Inflammatory macrophage treated with lipopolysaccharide for 4 hours (primary cell): ENCODE measurements at places on chromosomes 11 and 22.

DNA sequence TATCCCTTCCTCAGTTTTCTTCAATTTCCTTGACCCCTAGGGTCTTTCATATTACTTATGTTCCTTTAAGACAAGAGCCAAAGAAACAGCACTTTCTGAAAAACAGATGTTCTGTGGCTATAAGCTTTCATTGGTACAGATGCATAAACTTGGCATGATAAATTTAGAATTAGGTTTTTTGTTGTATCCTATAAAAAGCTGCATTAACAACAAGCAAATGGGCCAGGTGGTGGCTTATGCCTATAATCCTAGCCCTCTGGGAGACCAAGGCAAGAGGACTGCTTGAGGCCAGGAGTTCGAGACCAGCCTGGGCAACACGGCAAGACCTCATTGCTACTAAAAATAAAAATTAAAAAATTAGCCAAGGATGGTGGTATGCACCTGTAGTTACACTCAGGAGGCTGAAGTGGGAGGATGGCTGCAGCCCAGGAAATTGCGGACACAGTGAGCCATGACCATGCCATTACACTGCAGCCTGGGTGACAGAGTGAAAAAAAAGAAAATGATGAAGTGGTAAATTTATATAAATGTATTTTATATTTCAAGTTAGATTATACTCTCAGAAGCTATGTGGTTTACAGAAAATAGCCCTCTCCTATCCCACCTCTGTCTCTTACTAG is 18.3 kb downstream of the KMT5B start:
- no peak for DNase-seq

GRCh38 chr22:50606946-50607658 is 6.5 kb downstream of the MAPK8IP2 start:
- DNase-seq, result no peak

DNA sequence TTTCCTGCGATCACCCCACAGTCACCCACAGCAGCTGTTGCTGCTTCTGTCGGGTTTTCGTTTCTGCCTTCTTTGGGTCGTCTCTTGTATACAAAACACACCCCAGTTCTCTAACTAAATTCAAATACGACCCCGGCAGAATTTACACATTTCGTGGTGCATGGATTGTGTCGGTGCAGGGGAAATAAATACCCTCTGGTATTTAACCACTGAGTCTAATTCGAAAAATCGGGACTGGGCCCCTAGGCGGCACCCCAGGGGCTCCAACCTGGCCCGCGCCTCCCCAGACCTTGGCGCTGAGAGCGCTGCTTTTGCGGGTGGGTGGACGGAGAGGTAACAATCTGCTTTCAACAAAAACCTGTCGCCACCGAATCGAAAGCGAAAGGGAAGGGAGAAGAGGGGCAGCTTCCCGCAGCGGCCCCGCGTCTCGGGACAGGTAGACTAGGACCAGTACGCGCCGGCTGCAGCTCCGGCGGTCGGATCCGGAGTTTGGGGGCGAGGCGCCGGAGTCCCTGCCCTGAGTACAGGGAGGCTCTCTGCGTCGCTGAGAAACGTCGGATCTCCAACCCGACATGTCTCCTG is 4.4 kb downstream of the ALX4 start:
- no peak for DNase-seq

DNA sequence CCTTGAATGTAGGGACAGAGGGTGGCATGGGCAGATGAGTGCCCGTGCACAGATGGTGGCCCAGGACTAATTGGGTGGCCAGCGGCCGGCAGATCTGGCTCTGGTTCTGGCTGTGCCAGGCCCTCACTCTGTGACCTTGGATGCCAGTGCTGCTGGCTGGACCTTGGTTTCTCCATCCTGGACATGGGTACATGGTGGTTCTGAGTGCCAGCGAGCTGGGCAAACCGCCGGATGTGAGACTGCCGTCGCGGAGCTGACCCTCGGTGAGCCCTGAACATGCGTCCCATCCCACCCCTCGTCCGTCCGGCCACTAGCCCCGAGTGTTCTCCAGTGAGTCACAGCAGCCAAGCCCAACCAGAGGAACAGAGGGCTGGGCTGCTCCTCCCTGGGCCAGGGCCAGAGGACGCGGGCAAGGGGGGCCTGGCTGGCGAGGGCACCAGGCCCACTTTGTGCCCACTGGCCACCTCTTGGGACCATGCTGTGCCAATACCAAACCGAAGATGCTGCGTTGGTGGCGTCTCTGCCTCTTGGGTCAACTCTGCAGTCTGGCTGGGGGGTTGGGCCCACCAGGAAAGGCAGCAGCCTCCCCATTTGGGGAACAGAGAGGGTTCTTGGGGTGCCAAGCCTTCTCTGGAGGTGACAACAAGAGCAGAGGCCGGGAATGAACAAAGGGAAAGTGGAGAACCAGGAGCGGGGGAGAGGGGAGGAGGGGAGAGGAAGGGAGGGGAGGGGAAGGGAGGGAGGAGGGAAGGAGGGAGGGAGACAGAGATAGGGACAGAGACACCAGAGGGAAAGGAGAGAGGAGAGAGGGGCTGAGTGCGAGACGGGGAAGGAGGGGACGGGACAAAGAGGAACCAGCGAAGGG is 10.7 kb downstream of the LSP1 start:
- peak; percentile 61 for DNase-seq

DNA sequence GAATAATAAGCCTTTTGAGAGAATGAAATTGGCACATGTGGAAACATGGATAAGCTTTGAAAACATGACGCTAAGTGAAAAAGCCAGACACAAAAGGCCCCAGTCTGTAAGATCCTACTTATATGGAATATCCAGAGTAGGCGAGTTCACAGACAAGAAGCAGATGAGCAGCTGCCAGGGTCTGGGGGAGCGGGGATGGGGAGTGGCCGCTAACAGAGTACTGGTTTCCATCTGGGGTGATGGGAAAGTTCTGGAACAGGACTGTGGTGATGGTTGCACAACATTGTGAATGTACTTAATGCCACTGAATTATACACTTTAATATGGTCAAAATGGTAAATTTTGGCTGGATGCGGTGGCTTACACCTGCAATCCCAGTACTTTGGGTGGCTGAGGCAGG is 126.5 kb downstream of the SPATA19 start:
- DNase-seq, result no peak
